NCI-H1930 (cell line): ENCODE measurements at places on chromosomes 4 and X.

DNA sequence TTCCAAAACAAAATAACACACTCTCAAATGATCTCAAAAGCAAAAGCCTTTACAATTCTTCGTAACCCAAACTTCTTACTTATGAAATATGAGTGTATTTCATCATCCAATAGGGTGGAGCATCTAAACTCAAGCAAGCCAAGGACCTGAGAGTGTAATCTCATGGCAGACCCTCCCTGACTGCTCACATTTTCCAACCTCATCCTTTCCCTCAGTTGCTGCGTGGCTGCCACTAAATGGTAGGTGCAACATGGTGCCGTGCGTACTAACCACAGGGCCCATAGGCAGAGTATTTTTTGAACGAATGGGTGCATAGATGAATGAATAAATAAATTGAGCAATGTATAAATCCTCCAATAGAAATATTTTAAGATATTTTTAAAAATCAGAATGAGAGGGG lies 45.4 kb downstream of the TTC29 start:
- DNase-seq: no peak

GRCh38 chr4:156638334-156638733 lies 333.3 kb downstream of the PDGFC start:
- DNase-seq: no peak

DNA sequence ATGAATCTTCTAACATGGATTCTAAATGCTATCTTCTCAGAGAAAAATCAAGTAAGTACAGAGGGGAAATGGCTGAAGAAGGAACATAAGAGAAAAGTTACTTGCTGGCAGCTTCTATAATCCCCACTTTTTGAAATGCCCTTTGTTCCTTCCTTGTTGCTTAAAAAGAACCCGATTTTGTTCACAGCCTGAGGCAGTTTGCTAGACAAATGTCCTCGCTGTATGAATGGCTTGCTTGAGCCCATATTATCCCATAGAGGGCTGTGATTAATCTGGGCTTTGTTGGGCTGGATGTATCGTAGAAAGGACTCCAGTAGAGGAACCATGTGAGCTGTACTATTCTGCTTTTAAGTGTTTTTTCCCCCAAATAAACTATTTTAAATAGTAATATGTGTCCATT lies 134.3 kb upstream of the FGF13 start:
- DNase-seq: no peak

- DNase-seq: no peak
Measured at GRCh38 chr4:150209140-150209829, 131.0 kb downstream of the DCLK2 start.

DNA sequence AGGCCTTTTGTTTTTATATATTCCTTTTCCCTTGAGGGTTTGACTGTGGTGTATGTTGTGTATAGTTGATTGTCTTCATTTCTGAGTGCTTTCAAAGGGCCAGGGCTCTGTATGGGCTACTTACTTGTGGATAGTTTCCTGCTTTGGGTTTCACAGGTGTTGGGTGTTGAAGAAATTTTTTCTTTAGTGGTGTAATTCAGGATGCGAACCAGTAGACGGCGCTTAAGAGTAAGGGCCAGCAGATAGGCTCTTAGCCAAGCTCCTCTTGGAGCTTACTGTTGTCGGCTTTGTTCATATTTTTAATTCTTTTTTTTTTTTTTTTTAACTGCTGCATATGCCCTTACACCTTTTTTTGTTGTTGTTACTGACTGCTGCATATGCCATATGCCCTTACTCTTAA lies 276.3 kb upstream of the GALNT7 start:
- no peak for DNase-seq
